ENCODE measurements at places on chromosomes 4 and X.

- no peak for DNase-seq
Measured at GRCh38 chrX:101385026-101385684, 836 bp downstream of the BTK start.

GRCh38 chr4:15654593-15655222 is 449 bp downstream of the FBXL5 start:
- peak; percentile 36 for DNase-seq

DNA sequence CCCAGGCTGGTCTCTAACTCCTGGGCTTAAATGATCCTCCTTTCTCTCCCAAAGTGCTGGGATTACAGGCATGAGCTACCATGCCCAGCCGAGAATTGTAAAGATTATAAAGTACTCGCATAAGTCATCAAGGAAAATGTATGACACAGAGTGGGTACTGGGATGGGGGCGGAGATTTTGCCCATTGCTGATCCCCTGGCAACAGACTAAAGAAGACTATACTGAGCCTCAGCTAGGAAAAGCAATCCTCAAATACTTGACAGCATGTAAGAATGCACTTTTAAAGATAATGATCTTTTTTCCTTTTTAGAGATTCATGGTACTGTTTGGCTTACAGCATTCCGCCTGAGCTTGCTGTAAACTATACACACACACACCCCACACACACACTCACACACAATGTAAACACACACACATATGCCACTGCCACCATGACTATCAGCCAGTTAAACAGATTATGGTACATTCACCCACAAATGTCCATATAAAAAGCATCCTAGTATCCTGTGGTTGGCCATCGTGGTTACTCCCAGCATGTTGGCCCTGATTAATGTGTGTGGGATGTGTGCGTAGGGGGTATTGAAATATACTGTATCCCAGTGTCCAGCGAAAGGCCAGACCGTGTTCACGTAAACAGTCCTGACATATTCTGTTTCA is 113.0 kb downstream of the AMELX start:
- DNase-seq, result no peak

- DNase-seq, result no peak
Measured at GRCh38 chr4:129738175-129738574, 642.2 kb downstream of the C4orf33 start.

Measured in T-helper 1 cell (primary cell).